ENCODE measurements at places on chromosomes 2 and 18. TPM values are rescaled to one million over a fixed set of nuclear protein-coding genes. Genes with fewer than 3 reads are reported as not detected.

GRCh38 chr2:83827618-83828017 lies 631.5 kb downstream of the SUCLG1 start:
- DNase-seq = no peak

- no peak for DNase-seq
Observed at GRCh38 chr18:57214976-57215375, 68.1 kb downstream of the BOD1L2 start.

DNA sequence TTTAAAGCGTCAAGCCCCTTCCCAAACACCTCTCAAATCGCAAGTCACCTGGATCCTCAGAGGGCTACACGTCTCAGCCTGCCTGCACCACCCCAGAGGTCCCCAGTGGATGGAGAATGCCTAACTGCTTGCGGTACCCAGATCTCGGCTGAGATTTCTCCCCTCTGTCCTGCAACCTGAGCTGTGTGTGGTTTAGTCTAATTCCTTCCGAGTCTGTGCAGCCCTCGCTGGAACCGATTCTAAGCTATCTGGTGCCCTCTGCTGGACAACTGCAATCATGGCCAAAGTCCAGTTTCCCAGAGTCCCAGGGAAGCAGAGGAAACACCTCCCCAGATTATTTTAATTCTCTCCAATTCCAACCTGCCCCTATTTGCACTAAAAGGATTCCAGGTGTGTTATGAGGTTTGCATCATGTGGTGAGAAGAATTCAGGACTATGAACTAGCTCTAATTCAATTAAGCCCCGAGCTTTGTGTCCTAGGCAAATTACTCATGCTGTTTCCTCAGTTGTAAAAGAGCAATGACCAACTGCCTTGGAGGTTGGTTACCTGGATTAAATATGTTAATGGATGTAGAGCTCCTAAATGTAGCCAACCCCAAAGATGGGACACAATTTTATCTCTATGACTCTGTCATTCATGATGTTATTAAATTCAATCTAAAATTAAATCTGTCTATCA lies 276.1 kb upstream of the NCKAP5 start:
- DNase-seq = peak; percentile 55

- no peak for DNase-seq
Observed at GRCh38 chr2:120231974-120232635, 8.9 kb upstream of the TMEM185B start.

DNA sequence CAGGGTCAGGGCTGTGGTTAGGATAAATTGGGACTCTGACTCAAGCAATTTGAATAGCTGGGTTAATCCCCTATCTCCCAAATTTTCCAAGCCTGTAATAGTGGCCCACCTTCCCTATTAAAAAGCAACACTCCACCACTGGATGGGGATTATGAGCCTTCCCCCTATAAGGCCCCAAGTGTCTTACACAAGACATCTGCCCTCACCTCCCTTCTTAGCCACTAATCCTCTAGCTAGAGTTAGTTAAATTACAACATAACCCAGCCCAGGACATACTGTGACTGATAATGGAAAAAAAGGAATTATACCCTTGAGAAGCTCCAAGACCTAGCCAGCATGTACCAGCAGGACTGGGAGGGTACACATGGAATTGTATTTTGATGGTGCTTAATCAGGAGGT lies 190.4 kb downstream of the NRP2 start:
- no peak for DNase-seq

DNA sequence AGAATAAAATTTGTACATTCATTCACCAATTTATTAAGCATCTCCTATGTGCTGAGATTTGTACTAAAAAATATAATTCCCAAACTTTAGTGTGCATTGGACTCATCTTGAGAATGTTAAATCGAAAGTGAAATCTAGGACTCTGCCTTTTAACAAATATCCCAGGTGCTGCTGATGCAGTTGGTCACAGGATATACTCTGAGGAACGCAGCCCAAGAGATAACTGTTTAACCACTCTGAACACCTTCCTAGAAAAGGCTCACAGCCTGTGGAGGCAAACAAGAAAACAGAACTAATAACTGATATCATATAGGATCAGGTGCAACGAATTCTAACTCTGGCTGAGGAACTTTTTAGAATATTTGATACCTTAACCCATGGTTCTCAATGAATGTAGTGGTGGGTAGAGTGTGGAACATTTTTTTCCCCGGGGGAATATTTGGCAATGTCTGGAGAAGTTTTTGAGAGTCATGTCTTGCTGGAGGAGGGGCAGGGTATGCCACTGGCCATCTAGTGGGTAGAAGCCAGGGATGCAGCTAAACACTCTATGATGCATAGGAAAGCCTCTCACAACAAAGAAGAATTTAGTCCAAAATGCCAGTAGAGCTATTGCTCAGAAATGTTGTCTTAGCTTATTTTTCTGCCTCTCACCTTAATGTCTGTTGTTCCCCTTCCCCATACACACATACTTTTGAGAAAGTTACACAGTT lies 96.5 kb downstream of the EHBP1 start:
- DNase-seq = no peak

DNA sequence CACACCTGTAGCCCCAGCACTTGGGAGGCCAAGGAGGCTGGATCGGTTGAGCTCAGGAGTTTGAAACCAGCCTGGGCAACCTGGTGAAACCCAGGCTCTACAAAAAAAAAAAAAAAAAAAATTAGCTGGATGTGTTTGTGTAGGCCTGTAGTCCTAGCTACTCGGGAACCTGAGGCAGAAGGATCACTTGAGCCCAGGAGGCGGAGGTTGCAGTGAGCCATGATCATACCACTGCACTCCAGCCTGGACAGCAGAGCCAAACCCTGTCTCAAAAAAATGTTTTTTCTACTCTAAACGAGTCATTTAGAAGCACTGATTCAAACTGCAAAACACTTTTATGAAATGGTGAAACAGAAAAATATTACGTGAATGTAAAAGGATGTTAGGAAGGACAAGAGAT lies 69.1 kb upstream of the SLC39A10 start:
- no peak for DNase-seq

DNA sequence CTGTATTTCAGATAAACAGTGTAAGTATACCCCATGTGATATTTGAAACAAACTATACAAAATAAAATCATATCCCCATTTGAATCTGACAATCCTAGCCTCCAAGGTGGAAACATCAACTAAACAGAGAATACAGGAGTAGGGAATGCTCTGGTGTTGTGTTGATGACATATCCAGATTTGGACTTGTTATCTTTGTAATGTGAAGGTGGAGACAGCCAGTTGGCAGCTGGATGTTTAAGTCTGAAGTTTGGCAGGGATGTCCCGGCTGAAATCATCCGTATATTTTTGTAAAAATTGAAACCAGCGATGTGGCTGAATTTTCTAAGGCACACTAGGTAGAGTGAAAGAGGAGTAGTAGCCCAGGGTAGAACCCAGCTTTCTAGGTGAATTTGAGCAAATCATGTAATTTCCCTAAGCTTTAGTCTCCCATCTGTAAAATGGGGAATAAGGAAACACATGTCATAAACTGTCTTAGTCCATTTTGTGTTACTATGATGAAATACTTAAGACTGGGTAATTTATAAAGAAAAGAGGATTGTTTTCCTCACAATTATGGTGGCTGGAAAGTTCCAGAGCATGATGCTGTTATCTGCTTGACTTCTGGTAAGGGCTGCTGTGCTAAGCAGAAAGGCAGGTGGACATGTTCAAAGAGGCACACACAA lies 246.6 kb upstream of the APCDD1 start:
- DNase-seq = no peak

GRCh38 chr2:71661782-71662181 lies 208.4 kb downstream of the DYSF start:
- no peak for DNase-seq

GRCh38 chr2:45009303-45009927 lies at the start of gene SIX2:
SIX2 (minus strand) TSS chr2:45009452; CDS start chr2:45009110, 342 bp downstream.
- DNase-seq = peak; percentile 96

- no peak for DNase-seq
Observed at GRCh38 chr2:32711219-32711618, 83.4 kb downstream of the TTC27 start.

- no peak for DNase-seq
Observed at GRCh38 chr2:149430743-149431736, 100.7 kb downstream of the LYPD6 start.

- DNase-seq = no peak
Observed at GRCh38 chr2:142104134-142104758, 26.6 kb downstream of the LRP1B start.

- DNase-seq = no peak
Observed at GRCh38 chr18:49041435-49042245, 90.9 kb upstream of the SMAD7 start.

DNA sequence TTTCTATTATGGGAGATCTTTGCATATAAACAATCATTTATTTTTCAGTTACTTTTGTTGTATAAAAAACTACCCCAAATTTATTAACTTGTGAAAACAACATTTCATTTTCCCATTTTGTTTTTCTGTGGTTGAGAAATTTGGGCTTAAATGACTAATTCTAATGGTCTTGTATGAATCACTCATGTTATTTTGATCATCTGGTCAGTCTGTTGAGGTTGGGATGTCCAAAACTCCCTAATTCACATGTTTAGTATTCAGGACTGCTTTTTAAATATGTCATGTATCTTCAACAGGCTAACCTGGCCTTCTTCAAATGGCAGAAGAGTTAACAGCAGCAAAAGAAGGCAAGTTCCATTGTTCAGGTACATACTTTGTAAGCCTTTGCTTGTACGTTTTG lies 788.1 kb downstream of the TRIB2 start:
- DNase-seq = no peak

DNA sequence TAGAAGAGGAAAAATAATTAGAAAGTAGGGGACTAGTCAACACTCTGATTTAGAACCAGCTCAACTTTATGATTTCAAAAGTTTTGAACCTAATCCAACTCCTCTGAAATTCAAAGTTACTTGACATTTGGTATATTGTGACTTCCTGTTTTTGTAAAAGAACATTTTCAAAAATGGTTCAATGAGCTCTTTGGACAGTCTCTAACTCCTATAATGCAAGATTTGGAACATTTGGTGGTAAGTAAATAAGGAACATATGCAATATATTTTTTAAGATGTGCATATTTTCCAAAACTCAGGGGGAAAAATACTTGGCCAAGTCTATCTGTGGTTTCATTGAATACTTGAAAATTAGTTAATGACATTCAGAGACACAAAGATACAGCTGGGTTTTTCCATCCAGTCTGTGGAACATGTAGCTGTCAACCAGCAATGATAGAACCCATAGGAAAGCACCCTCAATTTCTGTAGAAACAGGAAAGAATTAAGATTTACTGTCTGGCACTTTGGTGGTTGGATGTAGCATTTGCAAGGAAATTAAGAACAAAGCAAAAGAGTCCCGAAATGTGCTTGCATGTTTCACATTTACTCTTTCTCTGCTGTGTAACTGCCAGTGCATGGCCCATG lies 17.0 kb upstream of the ANKRD44 start:
- no peak for DNase-seq

DNA sequence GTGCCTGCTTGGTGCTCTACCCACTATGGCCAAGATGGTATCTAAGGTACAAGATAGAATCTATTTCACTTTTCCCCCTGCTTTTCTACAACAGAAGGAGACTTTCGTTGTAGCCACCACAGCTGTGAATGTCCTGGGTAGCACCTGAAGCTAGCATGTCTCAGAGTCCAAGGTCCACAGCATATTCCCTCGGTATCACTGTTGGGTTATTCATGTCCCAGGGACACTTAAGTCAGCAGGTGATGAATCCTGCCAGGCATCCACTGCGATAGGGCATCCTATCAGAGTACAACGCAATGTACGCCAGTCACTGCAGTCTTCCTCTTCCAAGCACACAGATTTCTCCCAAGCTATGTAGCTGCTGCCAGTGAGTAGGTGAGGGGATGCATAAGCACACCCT lies 129.1 kb upstream of the LINC00305 start:
- no peak for DNase-seq

- no peak for DNase-seq
Observed at GRCh38 chr18:45012286-45012685, 331.6 kb downstream of the SETBP1 start.

Gene AGXT
- 0.18 TPM for polyA plus RNA-seq

Gene MOGAT1
- not detected for polyA plus RNA-seq

Gene SAG
- polyA plus RNA-seq = 0.11 TPM

All from right lung (tissue), 10 donors.